ENCODE measurements at places on chromosomes 12 and 14.

GRCh38 chr12:108881953-108882352 is 2.1 kb downstream of the DAO start:
- no peak for DNase-seq

- no peak for DNase-seq
Measured at GRCh38 chr12:54416687-54417603, 2.1 kb downstream of the ITGA5 start.

DNA sequence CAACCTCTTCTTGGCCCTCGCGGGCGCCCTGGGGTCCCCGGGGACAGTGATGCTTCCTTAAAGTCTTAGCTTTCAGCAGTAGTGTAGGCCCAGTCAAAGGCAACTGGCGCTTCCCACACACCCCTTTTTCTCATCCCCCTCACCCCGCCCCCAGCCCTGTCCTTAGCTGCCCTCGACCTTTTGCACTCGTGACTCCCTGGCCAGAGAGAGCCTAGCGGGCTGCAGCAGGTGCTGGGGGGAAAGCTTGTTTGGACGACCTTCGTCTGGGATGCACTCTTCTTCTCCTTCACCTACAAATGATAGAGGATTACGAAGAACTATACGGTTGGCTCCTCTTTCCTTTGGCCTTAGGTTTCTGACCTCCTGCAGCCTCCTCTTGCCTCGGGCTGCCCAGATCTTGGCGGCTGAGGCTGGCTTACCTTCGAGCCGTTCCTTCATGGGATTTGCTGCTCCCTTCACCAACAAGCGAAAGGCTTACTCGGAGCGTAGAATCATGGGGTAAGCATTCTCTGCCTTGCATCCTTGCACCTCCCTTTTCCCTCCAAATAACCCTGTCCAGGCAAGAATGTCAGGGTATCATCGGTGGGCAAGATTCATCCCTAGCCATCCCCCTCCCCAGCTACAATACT is 815 bp downstream of the COQ10A start:
- no peak for DNase-seq

GRCh38 chr14:71362920-71363584 is 455.8 kb downstream of the PCNX1 start:
- DNase-seq, result no peak

DNA sequence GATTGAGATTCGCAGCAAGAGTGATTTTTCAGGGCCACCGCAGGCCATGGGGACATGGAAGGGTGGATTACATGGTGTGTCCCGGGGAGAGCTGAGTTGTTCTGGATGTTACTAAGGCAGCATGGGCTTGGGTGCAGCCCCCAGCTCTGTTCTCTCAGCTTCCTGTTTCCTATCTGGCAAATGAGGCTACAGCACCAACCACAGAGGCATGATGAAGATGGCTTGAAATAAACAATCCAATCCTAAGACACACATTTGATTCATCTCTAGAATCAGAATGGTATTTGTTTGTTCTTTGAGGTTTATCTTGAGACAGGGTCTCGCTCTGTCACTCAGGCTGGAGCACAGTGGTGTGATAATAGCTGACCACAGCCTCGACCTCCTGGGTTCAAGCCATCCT is 21.6 kb downstream of the GLTP start:
- no peak for DNase-seq

- DNase-seq, result no peak
Measured at GRCh38 chr14:55133416-55133815, 4.4 kb downstream of the LGALS3 start.

- no peak for DNase-seq
Measured at GRCh38 chr12:49543914-49544815, 5.3 kb downstream of the KCNH3 start.

- peak; percentile 19 for DNase-seq
Measured at GRCh38 chr14:52380294-52380693, 66.2 kb downstream of the PTGER2 start.

DNA sequence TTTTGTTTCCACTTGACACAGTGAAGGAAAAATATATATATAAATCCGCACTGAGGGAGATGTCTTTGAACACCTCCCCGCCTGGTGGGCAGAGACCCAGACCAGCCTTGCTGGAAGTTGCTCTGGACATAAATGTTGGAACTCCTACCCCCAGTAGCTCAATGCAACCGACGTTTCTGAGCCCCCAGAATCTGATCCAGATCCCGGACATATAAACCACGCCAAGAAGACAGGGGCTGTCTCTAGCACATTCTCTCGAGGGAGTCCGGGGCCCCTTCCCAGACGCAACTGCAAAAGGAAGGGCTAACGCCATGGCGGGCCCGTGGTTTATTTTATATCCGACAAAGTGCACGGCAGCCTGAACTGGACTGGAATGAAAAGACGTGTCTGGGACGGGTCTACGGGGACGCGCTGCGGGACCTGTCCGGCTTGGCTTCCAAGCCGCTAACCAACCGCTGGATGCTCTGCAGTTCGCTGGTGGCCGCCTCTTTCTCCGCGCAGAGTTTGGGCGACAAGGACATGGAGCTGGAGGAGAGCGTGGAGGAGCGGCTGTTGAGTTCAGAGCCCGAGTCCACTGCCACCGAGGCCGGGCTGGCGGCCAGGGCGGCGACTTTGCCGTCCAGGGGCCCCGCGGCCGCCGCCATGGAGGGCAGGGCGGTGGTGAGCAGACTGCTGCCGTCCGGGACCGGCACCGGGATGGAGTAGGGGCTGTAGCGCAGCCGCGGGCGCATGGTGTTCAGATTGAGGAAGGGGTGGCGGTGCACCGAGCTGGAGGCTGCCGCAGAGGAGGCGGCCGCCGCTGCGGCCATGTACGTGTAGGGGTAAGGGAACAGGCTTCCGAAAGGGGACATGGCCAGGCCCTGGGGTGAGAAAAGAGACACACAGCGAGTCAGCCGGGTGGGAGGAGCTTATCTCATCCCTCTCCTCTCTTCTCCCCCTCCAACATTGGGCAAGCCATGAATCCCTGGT is 12.2 kb downstream of the TBX3 start:
- DNase-seq, result no peak

DNA sequence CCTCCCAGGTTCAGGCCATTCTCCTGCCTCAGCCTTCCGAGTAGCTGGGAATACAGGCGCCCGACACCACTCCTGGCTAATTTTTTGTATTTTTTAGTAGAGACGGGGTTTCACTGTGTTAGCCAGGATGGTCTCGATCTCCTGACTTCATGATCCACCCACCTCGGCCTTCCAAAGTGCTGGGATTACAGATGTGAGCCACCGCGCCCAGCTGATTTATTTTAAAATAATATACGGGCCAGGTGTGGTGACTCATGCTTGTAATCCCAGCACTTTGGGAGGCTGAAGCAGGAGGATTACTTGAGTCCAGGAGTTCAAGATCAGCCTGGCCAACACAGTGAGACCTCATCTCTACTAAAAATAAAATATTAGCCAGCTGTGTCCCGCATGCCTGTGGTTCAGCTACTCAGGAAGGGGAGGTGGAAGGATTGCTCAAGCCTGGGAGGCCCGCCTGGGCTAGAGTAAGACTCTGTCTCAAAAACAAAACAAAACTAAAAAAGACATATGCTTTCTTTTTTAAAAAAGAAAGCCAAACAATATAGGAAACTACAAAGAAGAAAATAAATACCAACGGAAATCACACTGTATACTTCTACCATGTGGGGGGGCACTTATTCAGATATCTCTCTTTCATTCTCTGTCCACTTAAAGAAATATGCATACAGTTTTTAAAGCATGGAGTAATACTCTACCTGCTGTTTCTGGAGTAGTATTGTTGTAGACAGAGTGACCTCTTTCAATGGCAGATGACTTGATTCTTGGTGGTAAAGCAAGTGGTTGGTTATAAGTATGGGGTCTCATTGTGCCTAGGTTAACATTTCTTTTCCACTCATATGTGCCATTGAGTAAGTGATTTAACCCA is 930 bp upstream of the MIA2 start:
- DNase-seq, result peak; percentile 21

DNA sequence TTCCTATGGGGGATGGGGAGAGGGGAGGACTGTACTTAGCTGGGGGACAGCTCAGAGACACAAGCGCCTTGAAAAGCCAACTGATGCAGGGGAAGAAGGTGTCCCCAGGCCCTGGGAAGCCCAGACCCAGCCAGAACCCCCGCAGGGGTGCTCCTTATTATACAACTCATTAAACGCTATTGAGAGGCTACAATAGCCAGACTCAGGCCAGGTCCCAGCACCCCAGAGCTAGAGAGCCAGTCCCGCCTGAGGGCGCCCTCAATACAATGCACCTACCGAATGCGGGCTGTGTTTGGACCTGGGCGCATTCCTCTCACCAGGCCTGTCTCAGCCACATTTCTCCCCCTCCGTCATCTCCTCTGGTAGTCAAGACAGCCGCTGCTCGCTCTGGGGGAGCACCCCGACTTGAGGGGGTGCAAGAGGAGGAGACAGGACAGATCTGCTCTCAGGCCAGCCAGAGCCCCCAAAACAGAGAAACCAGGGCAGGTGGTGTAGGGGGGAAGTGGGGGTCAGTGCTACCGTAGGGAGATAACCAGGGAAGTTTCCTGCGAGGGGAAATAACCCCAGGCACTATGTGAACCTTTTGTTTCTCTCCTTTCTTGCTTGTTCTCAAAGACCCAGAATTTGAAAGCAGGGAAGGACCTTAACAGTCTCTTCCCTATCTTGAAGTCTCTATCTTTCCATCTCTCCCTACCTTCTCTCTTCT is 6.1 kb upstream of the ASIC1 start:
- DNase-seq, result no peak

DNA sequence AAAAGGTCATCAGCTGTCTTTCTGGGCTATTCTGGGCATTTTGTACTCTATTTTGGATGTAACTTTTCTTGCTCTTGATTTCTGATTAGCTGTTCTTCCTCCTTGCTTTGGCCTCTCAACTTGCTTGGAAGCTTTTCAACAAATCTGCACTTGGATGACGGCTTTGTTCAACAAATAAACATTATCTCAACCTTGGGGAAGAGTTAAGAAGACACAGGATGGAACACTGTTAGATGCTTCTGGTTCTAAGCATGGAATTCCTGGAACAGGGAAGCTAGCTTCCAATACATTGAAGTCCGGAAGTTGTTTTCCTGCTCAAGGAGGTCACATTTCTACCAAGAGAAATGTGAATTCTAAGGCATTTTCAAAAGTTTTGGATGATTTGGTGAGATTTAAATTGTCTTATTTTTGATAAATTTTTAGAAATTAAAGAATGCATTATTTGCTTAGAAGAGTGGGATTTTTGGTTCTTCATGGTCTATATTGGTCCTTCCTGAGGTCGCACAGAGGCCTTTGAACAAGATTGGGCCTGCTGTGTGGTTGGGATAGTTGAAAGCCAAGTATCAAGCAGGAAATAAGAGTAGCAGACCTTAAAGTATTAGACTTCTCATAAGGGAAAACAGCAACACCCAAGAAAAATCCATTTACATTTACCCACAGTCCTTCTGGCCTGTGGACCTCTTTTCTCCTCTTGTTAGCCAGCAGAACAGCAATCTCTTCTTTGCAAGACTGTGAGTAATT is 59.2 kb downstream of the PPFIBP1 start:
- DNase-seq, result no peak

GRCh38 chr12:100995201-100995600 is 200.6 kb downstream of the ANO4 start:
- DNase-seq, result no peak

DNA sequence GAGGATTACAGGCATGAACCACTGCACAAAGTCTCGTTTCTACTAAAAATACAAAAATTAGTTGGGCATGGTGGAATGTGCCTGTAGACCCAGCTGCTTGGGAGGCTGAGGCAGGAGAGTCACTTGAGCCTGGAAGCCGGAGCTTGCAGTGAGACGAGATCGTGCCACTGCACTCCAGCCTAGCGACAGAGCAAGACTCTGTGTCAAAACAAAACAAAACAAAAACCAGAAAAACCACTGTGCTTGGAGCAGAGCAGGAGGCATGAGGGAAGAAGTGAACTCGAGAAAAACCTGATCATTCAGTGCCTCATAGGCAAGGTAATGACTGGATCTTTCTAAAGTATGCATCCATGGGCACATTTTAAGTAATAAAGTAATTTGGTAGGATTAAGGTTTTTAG is 487.8 kb downstream of the KCNH5 start:
- DNase-seq, result no peak

- no peak for DNase-seq
Measured at GRCh38 chr12:123491481-123491880, 33.5 kb downstream of the SNRNP35 start.

- DNase-seq, result no peak
Measured at GRCh38 chr12:46401662-46402061, 29.1 kb upstream of the SLC38A2 start.

DNA sequence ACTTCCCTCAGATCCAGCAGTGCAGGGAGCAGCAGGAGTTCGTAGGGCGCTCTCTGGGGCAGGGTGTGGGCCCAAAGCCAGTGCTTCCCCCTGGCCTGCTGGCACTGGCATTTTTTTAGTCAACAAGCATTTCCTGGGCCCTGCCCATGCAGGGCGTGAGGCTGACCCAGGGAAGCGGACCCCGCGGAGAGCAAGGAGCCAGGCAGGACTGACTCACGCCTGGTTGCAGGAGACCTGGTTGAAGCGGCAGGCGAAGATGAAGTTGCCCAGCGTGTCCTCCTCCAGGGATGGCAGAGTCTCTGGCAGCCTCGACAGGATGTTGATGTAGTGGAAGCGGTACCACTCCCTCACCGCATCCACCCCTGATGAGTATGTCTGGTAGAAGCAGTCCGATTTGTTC is 13.5 kb downstream of the SCNN1A start:
- DNase-seq, result peak; percentile 69

DNA sequence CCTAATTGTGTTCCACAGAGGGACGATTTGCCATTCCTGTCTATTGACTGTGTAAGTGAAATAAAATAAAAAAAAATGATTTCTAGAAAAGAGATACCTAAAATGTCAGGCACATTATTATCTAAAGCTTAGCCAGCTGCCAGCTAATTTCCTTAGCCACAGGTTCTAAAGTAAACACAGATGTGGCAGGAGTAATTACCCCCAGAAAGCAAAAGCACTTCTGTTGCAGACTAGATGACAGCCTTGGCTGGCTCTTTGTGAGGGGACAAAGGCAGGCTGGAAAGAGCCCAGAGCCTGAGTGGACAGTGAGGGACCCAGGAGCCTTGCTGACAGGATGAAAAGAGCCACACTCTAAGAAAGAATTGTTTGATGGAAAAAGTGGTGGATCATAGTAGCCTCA is 418.1 kb downstream of the LRIG3 start:
- no peak for DNase-seq

DNA sequence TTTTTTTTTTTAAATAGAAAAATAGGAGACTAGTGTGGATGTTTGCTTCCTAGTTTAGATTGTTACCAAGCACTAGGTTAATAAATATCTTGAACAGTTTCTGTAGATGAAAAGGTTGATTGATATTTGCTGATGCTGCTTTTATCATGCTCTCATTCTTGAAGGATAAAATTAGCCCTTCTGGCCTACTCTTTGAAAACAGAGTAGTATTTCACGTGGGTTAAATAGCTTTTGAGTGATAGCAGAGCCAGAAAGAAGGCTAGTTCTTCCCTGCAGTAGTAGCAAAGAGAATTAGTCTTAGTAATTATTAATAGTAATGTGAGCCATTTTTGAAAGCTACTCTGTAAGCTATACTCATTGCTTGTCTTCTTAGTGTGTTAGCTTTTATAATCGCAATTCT is 5.2 kb downstream of the NEDD1 start:
- no peak for DNase-seq

GRCh38 chr12:94754653-94755052 is 104.3 kb upstream of the TMCC3 start:
- no peak for DNase-seq

GRCh38 chr14:50607181-50607580 is 47.2 kb downstream of the ATL1 start:
- DNase-seq, result no peak

- DNase-seq, result no peak
Measured at GRCh38 chr12:53677800-53678148, 1.9 kb upstream of the ATP5MC2 start.

Measured in Caki2 (cell line).